AG09319 (cell line): ENCODE measurements at places on chromosomes 13 and 19.

GRCh38 chr13:26280822-26281221 lies 26.9 kb downstream of the CDK8 start:
- no peak for DNase-seq

- no peak for DNase-seq
These were observed 1.6 kb downstream of the GRIK5 start for GRCh38 chr19:42068361-42068755.

- peak; percentile 35 for DNase-seq
These were observed 3.5 kb downstream of the FSTL3 start for GRCh38 chr19:679418-680286.

DNA sequence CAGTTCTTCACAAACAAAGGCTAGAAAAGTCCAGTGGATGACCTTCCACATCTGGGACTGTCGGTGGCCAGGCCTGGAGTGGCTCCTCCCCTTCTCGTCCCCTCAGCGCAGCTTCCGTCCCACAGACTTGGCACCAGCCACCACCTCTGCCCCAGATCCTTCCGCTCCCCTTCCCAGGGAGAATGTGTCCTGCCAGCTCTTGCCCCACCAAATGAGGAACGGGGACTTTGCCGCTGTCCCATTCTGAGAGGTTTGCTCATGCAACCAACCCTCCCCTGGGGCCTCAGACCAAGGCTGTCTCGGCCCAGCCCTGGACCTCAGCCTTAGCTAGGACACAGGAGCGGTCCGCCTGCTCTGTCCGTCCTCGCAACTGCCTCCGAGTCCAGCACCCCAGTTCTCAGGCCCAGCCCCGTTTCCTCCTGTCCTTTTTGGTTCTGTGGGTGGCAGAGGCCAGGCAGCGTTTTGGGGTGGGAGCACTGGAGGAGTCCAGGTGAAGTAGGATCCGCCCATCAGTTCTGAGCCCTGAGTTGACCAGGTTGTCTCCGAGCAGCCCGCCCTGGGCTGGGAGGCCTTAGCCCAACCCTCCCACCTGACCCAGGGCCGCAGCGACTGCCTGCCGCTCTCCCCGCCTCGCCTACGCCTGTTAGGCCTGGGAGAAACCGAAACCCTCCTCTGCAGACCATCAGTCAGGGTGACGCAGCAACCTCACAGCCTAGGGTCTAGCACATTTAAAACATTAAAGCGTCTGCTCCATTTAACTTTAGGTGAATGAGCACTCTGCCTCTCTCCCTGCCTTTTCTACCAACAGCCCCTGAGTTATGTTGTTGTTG lies 284.3 kb downstream of the FOXO1 start:
- DNase-seq: no peak

DNA sequence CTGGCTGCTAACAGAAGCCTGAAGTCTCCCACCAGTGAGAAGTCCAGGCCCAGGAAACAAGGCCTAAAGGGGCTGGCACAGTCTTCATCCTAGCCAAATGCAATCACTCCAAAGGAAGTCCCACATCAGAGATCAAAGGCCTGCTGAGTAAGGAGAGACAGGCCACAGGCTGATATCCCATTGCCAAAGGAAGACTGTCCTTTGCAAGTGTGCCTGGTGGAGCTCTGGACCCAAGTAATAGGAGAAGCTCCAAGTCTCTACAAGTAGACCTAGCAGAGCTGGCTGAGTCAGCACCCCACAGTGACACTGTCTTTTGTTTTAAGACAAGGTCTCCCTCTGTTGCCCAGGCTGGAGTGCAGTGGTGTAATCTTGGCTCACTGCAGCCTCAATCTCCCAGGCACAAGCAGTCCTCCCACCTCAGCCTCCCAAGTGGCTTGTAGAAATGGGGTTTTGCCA lies 4.5 kb downstream of the DBP start:
- no peak for DNase-seq

- DNase-seq: no peak
These were observed 19.8 kb downstream of the SLC25A42 start for GRCh38 chr19:19083413-19084178.

DNA sequence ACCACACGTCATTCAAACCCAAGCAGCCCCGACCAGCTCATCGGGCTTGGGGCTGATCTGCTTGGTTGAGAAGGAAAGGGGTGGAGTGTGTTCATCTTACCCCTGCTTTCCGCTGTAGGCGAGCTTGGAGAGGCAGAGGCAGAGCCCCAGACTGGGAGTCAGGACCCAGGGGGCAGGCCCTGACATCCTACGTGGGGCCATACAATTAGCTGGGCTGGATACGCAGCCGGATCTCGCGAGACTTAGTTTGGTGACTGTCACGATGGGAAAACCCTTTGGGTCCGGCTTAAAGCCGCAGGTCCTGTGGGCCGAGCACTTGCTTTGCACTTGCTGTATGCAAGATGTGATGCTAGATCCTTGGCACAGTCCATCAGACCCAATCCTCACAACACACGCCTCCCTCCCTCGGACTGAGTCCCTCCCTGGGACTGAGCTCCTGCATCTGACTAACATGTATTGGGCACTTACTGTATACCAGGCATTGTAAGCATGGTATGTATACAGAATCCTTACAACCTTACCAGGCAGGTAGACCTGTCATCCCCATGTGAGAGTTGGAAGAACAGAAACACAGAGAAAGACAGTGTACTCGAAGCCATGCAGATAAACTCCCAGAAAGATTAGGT lies 3.7 kb downstream of the CEACAM16 start:
- no peak for DNase-seq

GRCh38 chr19:5684694-5685430 lies 4.0 kb downstream of the HSD11B1L start:
- DNase-seq: no peak

DNA sequence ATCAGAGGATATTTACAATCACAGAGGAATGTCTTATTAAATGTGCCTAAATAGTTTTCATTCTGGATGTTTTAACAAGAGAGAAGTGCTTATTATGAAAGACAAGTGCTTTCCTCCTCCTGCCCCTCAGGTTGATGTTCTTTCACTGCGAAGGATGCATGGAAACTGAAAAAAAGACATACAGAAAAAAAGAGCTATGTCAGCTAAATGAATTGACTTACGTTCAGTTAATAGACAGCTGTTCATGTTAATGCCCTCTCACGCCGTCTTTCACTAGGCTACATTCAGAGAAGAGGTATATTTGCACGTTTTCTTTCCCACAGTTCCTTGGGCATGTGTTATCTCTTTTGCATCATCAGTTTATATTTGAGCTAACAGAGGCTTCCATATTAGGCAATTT lies 821.8 kb upstream of the PCDH9 start:
- DNase-seq: no peak

DNA sequence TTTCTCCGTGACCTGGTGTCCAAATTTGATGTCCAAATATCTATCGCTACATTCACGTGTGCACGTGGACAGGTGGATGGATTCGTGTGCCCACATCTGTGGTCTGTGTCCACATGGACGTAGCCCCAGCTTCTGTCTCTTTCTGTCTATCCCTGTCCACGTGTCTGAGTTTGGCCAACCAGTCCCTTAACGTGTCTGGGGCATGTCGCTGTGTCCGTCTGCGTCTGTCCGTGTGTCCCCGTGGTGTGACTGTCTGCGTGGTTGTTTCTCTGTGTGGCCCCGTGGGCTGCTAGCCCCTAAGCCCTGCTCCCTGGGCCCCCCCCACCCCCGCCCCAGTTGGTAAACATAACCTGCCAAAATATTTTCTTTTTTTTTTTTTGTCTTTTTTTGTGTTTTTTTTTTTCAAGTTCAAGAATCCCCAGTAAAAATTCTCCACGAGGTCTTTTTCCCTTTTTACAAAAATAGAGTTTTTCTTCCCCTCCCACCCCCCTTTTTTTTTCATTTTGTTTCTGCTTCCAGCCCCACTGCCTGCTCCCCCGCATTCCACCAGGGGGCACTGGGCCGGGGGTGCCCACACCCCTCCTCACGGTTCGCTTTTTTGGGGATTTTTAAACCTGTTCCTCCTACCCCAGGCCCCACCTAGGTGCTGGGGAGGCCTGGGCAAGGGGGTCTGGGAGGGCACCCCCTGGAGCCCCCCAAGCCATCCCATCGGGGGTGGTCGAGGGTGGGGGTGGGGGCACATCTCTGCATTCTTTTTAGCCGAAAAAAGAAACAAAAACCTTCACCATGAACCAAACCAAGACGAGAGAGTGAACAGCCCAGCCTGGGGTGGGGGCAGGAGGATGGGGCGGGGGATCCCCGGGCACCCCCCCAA lies 18.3 kb downstream of the PRKCSH start:
- DNase-seq: no peak

DNA sequence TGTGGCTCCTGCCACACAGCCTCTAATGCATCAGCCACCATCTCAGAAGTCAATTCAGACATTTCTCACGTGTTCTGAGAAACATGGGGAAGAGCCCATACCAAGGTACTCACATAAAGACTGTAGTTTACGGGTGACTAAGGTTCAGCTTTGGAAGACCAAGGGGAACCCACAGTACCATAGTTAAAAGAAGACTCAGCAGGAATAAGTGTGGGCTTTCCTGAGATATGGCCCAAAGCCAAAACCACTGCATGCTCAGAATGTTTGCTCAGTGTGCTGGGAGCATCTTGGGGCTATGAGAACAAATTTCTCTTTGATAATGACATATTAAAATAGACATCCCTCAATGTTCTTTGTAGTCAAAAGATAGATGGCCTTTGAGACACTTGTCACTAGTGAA lies 283.8 kb downstream of the DCT start:
- DNase-seq: peak; percentile 20

GRCh38 chr19:34667349-34668076 lies 9.4 kb downstream of the SCGB2B2 start:
- DNase-seq: no peak

GRCh38 chr13:95494082-95494681 lies 58.3 kb upstream of the CLDN10 start:
- DNase-seq: peak; percentile 27

- no peak for DNase-seq
These were observed 48.9 kb downstream of the PTPRS start for GRCh38 chr19:5291588-5292193.

- no peak for DNase-seq
These were observed 1.1 kb upstream of the MRPL34 start for GRCh38 chr19:17304386-17305215.

DNA sequence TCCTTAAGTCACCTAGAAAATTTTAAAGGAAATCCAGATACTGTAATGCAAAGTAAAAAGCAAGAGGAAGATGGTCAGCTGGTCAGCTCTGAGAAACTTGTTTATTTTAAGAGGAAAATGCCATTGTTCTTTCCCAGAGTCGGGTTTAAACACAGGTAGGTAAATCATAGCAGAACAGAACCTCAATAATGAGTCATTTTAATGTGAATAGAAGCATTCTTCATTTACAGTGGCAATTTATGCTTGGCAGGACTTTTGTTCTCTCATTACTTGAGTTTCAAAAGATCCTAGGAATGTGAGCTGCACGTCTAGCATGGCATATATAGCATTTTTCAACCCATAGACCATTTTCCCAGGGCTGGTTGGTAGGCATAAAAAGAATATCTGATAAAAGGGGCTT lies 132.3 kb downstream of the LIG4 start:
- DNase-seq: no peak

GRCh38 chr13:25846222-25846984 lies 205.4 kb downstream of the SHISA2 start:
- no peak for DNase-seq

DNA sequence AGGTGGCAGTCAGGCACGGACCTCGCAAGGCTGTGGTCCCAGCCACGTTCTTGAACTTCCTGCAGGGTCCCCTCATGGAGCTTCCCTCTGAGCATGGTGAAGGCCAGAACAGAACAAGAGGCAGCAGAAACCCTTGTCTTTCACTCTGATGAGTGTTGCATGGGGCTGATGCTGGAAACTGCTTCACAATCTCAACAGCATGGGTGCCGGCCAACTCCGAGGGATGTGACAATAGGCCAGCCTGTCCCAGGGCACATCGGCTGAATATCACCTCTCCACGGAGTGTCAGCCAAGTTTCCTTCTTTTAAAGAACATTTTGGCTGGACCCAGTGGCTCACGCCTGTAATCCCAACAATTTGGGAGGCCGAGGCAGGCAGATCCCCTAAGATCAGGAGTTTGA lies 173.9 kb downstream of the FOXO1 start:
- no peak for DNase-seq

GRCh38 chr13:74084375-74084935 lies 49.7 kb downstream of the KLF12 start:
- DNase-seq: no peak

DNA sequence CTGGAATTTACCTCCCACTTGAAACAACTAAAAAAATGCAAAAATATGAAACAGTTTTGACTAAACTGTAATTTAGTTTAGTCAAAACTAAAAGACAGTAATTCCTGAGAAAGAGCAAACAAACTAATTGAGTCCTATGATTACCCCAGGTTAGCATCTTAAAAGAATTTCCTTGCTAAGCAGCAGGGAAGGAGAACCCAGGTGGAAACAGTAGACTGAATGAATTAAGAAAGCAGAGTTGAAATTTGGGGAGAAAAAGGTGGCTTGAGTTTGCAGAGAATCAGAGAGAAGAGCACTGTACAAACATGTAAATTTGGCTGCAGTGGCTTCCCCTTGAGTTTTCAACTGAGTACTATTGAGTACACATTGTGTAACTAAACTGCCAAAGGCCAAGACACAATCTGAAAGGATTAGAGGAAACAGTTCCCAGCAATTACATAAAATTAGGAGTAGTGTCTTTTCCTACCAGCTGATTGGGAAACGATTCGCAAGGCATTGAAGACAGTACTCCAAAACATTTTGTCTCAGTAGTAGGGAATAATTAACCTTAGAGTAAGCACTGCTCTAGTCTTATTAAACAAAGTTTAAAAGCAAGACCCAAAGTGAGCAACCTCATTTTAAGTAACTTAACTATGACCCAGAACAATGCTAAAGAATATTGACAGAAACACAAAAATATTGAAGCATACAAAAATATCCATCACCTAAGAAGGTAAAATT lies 820.5 kb downstream of the DACH1 start:
- no peak for DNase-seq

- DNase-seq: no peak
These were observed 741.0 kb upstream of the KLHL1 start for GRCh38 chr13:70849222-70849621.

- no peak for DNase-seq
These were observed 50.3 kb upstream of the CYP2A7 start for GRCh38 chr19:40932008-40932959.

DNA sequence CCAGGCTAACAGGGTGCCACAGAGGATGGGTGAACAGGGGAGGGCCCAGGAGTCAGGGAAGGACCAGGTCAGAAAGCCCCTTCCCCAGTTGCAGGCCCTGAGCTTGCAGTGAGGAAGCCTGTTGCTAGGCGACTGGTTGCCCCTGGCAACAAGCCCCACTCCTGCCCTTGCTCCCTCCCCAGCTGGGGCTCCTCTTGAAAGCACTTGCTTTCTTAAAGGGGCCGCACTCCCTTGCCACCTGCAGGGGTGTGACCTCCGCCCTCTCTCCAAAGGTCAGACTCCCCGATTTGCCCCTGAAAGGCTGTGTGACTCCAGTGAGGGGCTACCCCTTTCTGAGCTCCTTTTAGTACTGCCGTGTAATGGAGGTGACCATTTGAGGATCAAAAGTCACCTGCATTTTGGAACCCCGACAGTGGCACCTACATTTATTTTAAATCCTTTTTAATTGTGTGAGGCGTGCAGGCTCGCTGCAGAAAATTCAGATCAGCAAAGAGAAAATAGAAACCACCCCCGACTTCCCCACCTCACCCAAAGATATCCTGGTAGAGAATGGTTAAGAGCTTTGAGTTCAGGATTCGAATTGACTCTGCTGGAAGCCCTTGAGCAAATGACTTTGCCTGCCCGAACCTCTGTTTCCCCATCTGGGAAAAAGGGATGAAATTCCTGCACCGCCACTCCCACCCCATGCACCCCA lies 4.8 kb downstream of the FCHO1 start:
- DNase-seq: no peak
